Suppressor macrophage (primary cell): ENCODE measurements at places on chromosomes 1 and 21.

GRCh38 chr1:210674151-210674550, 345.4 kb downstream of the HHAT start:
- DNase-seq, result no peak

DNA sequence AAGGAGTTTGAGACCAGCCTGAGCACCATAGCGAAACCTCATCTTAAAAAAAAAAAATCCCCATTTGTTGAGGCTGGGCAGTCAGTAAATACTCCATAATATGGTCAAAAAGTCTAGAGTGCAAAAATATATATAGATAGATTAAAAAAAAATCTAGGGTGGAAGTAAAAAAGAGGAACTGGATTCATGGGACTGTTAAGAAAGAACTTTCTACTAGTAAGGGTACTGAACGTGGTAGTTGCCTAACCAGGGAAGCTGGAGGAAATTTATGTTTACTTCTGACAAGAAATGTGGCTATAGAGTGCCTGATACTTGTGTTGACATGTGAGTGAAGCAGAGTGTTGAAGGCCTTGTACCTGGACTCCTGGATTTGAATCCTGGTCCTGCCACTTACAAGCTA, 265.9 kb upstream of the FAM78B start:
- peak; percentile 5 for DNase-seq

GRCh38 chr1:43875331-43875730, 58.3 kb upstream of the ARTN start:
- no peak for DNase-seq

- peak; percentile 20 for DNase-seq
Measured at GRCh38 chr1:161954050-161954449, 69.6 kb downstream of the OLFML2B start.

GRCh38 chr1:235169986-235170385, 8.9 kb upstream of the RBM34 start:
- DNase-seq, result no peak

DNA sequence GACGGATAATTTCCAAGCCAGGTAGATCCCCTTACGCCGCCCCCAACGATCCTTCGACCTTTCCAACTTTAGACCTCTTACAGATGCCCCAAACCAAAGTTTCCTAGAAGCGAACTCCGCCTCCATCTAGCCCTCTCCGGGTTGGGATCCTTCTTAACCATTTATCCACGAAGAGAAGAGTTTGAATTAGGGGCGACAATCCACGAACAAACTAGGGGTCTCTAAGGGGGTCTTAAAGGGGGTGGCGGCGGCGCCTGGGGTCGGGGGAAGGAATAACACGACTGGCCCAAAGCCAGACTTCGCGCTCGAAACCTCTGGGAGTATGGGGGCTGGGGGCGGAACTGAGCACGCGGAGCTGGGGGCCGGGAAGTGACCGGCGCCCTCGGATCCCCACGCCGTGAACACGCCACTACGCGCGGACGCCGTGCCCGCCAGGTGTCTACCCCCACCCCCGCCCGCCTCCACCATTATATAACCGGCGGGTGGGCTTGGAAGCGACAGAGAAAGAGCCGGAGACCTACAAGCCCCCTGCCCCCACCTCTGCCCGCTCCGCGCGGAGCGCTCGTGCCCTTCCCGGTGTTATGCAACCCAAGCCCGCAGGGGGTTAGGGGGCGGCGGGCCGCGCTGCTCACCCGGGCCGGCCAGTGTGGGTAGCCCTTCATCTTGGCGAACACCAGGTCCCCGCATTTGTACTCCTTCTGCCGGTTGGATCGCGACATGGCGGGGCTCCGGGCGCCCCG, 594 bp downstream of the HDGF start:
- peak; percentile 74 for DNase-seq
